Stimulated activated CD4-positive, alpha-beta T cell treated with anti-CD3 and anti-CD28 coated beads, Interleukin-2, amount 100 ng/mL, for 48 hours (primary cell): ENCODE measurements at places on chromosomes 2 and 18.

GRCh38 chr18:11163665-11164064, 14.3 kb upstream of the PIEZO2 start:
- no peak for DNase-seq

- DNase-seq = no peak
Observed at GRCh38 chr2:196275646-196276352, 104.4 kb upstream of the STK17B start.

- DNase-seq = no peak
Observed at GRCh38 chr2:64234785-64235184, 90.6 kb upstream of the PELI1 start.

GRCh38 chr2:223822818-223823217, 14.6 kb downstream of the AP1S3 start:
- no peak for DNase-seq

DNA sequence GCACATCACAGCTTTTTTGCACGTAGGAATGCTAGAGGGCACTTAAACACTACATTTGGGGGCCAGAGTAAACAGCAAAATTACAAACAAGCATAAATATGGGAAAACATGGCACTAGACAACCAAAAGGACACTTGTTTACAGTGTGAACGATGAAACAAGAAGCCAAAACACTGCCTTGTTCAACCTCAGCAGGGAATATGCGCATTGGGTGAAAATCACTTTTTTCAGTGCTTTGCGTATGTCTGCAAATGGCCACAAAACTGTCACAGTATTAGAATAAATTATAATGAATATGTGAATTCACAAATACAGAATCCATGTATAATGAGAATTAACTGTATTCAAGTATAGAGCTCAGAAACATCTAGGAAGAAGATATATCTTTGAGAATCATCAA, 1064.0 kb upstream of the GYPC start:
- DNase-seq = no peak

- no peak for DNase-seq
Observed at GRCh38 chr2:68741805-68742306, 7.2 kb downstream of the ARHGAP25 start.

DNA sequence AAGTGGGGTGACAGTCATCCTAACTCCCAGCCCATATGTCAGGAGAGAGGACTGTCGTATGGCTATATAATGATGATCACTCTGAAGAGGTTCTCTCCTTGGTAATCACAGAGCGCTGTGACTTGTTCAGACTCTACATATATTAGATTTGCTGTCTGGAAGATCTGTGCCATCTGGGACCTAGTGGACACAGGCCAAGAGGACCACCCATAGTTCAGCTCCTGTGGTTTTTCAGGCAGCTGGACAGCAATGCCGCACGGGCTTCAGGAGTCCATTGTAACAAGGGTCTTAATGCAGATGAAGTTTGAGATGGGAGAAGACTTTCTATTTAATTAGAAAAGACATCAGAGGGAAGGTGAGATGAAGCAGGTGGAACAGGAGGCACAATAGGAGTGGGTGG, 40.1 kb upstream of the EPHA4 start:
- DNase-seq = no peak

- no peak for DNase-seq
Observed at GRCh38 chr2:238461491-238461890, 34.8 kb downstream of the ASB1 start.

DNA sequence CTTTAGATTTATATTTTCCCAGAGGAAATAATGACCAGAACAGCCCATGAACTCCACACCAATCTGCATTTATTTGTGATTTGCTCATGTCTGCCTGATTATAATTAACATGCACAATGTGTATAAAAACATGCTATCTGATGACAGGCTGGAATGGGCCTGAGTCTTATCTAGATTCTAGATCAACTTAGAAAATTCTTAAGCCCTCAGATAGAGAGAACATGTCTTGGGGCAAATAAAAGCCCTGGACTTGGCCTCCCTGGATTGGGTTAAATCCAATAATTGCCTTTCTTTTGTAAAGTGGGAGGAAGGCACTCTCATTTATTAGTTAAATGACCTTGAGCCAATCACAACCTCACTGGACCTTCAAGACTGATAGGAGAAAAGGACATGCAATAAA, 61.8 kb downstream of the EVA1A start:
- DNase-seq = no peak

DNA sequence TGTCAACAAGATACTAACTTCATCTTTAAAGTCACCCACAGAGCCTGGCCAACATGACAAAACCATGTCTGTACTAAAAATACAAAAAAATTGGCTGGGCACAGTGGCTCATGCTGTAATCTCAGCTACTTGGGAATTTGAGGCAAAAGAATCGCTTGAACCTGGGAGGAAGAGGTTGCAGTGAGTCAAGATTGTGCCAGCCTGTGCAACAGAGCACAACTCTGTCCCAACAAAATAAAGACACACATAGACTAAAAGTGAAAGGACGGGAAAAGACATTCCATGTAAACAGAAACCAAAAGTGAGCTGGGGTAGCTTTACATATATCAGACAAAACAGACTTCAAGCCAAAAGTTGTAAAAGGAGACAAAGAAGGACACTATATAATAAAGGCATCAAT, 34.8 kb downstream of the USP34 start:
- no peak for DNase-seq

- DNase-seq = no peak
Observed at GRCh38 chr2:96539215-96539920, 2.8 kb downstream of the ARID5A start.

- no peak for DNase-seq
Observed at GRCh38 chr18:36194600-36195315, 7.5 kb downstream of the MOCOS start.

DNA sequence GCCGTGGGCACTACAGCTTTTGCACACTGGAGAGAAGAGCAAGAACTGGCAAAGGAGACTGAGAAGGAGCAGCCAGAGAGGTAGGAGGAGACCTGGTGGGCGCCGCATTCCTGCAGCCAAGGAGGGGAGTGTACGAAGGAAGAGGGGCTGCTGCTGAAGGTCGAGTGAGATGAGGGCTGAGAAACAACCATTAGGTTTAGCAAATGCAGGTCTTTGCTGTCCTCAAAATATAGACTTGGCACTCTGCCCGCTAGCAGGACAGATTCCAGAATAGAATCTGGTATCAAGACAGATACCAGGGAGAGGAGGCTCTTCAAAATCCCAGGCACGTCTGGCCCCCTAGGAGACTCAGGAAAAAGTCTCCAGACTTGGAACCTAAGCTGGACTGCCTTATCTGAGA, 83.0 kb downstream of the TGOLN2 start:
- DNase-seq = no peak

- no peak for DNase-seq
Observed at GRCh38 chr2:120863146-120863545, 127.5 kb downstream of the GLI2 start.

DNA sequence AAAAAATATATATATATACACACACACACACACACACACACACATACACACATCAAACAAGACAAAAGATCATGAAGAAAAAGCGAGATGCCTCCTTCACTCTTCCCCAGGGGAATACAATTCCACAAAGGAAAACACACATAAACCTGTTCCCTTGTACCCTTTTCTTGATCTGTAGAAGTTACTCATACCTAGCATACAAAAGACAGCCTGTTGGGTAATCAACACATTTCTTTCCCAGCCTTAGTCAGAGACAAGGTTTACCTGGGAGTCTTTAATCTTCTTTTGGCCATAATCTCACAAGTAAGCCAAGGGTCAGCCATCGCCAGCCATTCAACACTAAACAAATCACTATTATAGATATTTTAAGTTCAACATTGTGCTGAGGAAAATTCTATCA, 407.0 kb downstream of the SUCLG1 start:
- no peak for DNase-seq

GRCh38 chr2:112061840-112062239, 6.8 kb downstream of the TMEM87B start:
- DNase-seq = no peak

DNA sequence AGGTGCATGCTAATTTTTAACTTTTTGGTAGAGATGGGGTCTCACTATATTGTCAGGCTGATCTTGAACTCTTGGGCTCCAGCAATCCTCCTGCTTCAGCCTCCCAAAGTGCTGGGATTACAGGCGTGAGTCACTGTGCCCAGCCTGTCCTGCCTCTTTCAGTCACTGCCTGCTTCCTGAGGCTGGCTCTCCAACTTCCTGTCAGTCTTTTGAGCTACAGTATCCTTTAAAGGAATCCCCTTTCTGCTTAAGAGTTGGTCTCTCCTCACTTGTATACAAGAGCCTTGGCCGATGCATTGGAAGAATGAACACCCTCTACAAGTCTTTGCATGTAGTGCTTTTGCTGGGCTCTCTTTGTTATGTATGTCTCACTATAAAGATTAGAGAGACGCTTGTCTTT, 88.4 kb upstream of the SMAD2 start:
- DNase-seq = no peak

DNA sequence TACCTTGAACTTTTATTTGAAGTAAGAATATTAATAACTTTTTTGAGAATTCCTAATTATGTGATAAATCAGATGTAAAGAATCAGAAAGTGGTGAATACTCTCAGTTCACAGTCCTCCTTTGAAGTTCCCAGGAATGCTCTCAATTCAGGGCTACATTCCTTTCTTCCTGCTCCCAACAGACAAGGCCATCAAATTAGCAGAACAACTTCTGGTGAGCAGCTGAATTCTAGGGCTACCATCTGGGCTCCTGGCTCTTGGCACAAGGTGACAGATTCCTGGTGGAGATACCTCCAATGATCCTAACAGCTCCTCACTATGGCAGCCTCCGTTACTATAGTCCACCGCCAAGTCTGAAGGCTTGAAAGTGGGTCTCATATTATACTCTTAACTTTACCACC, 37.8 kb upstream of the OLA1 start:
- no peak for DNase-seq

DNA sequence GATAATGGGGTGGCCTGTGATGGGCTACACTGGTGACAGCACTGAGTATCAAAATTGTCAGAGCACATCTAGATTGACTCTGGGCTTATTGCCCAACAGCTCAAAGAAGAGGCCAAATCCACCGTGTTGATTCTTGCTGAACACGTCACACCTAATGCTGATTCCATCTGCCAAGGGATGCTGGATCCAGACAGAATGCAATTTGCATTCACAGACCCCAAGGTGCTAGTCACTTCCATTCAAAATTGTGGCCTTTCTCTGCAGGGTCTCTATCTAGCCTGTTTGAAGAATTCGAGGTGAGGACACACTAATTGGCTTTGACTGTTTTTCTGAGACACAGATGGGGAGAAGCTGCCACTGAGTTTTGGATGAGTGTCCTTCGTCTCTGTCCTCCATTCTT, 13.5 kb upstream of the GPR39 start:
- no peak for DNase-seq

DNA sequence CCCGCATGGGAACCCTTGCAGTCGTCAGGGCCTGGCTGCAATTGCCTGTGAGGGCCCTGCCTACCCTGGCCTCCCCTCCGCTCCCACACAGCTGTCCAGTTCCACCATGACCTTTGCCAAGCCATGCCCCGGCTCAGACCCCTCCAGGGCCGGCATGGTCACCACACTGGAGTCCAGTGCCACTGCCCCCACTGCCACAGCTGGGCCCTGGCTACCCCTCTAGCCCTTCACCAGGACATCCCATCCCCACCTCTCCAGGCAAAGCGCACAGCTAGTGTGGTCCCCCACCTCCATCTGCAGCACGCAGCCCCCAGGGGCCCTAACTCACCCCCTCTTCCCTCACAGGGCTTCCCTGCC, 70.3 kb upstream of the SMAD7 start:
- no peak for DNase-seq

GRCh38 chr2:57987835-57988573, 58.6 kb upstream of the VRK2 start:
- no peak for DNase-seq

GRCh38 chr2:48395658-48396057, 134.3 kb upstream of the STON1 start:
- no peak for DNase-seq

DNA sequence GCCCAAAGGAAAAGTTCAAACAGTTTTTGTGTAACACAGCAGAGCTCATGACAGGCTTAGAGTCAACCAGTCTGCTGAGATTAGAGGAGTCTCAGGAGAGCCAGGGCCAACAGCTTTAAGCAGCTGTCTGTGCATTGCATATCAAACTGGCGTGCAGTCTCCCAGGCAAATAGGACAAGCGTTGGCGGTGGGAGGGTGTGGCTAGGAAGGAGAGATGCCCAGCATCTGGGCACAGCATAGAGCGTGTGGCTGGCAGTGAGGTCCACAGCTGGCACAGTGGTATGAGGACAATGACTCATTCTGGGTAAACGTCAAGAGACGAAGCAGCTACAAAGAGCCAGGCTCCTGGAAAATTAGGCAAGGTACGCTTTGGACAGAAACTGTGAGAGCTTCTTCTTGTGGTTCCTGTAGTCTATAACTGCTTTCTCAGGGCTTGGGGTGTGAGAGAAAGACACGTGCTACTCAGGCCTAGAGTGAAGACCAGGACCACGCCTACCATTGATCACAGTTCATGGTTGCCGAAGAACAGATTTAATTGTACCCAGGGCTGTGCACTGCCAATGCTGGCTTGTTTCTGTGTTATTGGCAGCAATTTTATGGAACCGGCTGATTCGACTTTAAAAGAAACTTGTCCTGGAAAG, 14.8 kb downstream of the ZAP70 start:
- no peak for DNase-seq

DNA sequence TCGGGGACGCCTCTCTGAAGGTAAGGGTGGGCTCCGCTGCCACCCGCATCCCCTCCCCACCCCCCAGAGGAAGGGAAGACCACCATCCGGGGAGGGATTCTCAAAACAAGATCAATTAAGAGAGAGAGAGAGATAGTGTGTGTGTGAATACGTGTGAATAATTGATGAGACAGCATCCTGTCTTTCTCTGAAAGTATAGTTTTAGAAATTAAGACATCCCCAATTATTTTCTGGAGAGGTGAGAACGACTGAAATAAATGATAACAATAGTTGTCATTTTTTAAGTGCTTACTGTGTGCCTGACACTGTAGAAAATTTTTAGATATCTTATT, 751 bp downstream of the IL18R1 start:
- no peak for DNase-seq

GRCh38 chr2:206253777-206254166, 20.7 kb upstream of the ZDBF2 start:
- DNase-seq = no peak
